ENCODE measurements at places on chromosomes 5 and 9. TPM values are rescaled to one million over a fixed set of nuclear protein-coding genes. Genes with fewer than 3 reads are reported as not detected.

FOXD4L3 gene
- not detected for total RNA-seq

OR1B1 gene
- not detected for total RNA-seq

RASGRF2 gene
- total RNA-seq: 9.1 TPM

CCDC192 gene
- total RNA-seq: not detected

TLX3 gene
- not detected for total RNA-seq

ZNF879 gene
- total RNA-seq: 4.9 TPM

PCDHGB4 gene
- total RNA-seq: 21.5 TPM

SARDH gene
- total RNA-seq: 5.1 TPM

OR1Q1 gene
- not detected for total RNA-seq

LEAP2 gene
- 0.50 TPM for total RNA-seq

MAPKAP1 gene
- total RNA-seq: 98.9 TPM

NUDT2 gene
- total RNA-seq: 35.5 TPM

EMB gene
- total RNA-seq: 13.7 TPM

PCDHGC3 gene
- 94.1 TPM for total RNA-seq

SPINK13 gene
- not detected for total RNA-seq

TRIM52 gene
- 12.5 TPM for total RNA-seq

FAT2 gene
- 0.58 TPM for total RNA-seq

NRARP gene
- 0.29 TPM for total RNA-seq

SLC6A18 gene
- not detected for total RNA-seq

LCN1 gene
- not detected for total RNA-seq

FABP6 gene
- not detected for total RNA-seq

PCDHGA11 gene
- 23.0 TPM for total RNA-seq

DDX4 gene
- not detected for total RNA-seq

PGM5 gene
- total RNA-seq: 88.8 TPM

Measured in smooth muscle cell of trachea (primary cell).